Stimulated activated CD8-positive, alpha-beta memory T cell treated with anti-CD3 and anti-CD28 coated beads, Interleukin-4, amount 100 ng/mL, for 1 hour (primary cell): ENCODE measurements at places on chromosomes 2 and 18.

GRCh38 chr2:33081691-33082090 lies 134.9 kb downstream of the LTBP1 start:
- DNase-seq: no peak

DNA sequence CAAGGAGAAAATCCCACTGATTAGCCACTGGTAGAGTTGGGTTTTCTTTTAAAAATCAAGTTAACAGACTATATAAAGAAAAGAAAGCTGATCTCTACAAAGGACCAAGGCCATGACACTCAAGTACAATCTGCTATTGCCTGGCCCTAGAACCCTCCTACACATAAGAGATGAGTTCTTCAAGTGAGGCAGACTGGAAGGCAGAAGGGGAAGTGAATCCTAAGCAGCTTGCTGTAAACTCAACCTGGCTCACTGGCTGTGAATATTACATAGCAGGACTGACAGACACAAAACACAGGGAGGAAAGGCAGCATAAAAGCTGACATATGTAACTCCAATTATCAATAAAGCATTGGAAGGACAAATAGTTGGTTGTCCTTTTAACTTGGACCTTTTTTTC lies 65.4 kb downstream of the TRIP12 start:
- DNase-seq: no peak

- no peak for DNase-seq
These were observed 39.4 kb downstream of the MAP2 start for GRCh38 chr2:209463226-209463625.

DNA sequence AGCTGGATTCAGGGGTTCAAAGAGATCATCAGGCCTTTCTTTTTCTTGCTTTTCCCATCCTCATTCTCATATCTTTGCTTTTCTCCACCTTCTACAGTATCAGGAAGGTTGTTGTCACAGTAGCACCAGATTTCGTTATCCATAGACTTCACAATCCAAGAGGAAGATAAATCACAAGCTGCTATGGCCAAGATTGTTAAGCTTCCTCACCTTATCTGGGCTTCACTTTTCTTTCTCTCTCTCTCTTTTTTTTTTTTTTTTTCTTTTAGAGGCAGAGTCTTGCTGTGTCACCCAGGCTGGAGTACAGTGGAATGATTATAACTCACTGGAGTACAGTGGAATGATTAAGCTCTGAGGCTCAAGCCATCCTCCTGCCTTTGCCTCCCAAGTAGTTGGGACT lies 93.5 kb downstream of the TTC27 start:
- DNase-seq: no peak

DNA sequence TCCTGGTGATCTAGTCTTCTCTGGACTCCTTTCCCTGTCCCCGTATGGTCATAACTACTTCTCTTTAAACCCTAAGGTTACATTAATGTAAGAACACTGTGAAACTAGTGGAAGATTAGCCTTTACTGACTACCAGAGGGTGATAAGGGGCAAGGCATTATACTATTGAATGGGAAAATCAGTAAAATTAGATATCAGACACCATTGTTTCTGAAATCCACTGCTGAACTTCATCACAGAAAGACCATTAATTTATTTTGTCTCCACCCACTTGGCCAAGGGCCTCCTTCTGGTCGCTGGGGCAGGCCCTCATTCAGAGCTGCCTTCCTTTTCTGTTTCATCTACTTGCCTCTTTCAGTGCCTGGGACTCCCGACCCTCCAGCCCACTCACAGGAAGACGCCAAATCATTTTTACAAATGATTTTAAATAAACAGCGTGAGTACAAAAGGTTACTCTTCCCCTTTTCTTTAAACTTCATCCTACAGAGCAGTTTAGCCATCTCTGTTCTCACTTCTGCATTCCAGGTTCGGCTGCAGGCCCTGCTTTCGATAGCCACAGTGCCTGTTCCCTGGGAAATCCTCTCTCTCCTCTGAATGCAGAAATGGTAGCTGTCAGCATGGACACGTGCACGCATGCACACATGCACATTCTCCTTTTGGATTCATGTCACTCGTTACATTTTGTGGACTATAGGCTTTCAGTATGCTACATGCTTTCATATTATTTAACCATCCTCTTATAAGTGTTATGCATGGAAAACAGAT lies 70.3 kb upstream of the DOCK10 start:
- no peak for DNase-seq

- no peak for DNase-seq
These were observed 3.1 kb upstream of the MOB1A start for GRCh38 chr2:74181739-74182138.

DNA sequence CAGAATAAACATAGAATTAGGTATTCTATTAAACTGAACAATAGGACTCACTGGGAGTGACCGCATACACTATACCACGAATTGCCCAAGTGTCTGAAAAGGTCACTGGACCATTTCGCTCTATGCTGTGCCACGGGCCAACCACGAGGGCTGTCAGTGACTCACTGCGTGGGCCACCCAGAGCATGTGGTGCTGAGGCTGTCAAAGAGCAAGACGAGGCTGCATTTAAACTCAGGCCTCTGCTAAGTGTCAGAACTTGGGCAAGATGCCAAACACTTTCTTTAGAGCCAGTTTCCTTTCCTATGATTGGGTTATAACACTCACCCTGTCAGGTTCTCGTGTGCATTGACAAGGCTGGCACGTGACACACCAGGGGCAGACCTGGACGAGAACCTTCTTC lies 97.5 kb downstream of the SH3YL1 start:
- DNase-seq: no peak

- no peak for DNase-seq
These were observed 162.5 kb upstream of the EPAS1 start for GRCh38 chr2:46134531-46135227.

DNA sequence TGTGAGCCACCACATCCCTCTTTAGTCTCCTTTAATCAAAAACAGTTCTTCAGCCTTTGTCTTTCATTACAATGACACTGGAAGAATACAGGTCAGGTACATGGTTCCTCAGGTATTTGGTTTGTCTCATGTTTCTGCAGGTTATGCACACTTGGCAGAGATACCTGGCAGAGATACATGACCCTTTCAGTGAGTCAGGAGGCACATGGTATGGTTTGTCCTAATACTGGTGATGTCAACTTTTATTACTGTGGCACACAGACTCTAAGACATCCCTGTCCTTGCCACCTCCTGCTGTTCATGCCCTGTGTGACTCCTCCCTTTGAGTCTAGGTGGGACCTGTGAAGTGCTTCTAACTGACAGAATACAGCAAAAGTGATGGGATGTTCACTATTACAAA lies 58.4 kb downstream of the SPIRE1 start:
- DNase-seq: no peak

DNA sequence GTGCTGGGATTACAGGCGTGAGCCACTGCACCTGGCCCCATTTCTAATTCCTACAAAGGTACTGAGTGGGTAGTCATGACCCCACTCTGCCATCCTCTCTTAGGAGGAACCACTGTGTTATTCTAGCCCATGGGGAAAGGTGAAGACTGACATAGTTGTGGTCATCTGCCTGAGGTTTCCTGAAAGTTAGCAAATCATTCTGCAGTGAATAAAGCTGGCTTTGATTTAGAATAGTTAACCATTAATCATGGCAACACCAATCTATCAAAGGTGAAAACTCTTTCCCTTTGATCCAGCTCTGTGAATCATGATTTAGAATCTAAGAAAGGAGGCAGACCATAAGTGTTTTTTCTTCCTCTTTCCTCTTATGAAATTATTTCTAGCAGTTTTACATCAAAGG lies 50.8 kb downstream of the SUMO1 start:
- DNase-seq: no peak

DNA sequence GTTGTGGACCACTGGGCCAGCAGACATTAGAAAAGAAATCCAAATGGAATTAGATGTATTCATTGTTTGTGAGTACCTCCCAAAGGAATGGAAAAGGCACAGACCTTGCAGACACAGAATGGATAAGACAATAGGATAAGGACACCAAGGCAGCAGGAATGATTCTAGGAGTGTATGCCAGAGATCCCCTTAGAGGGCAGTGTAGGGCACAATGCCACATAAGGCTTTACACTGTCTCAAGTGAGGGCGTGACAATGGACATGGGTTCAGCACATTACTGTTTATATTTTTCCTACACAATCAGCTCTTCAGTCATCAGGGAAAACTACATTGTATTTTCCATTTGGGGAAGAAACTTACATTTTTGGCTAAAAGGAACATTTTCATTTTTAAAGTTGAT lies 250.9 kb downstream of the PTH2R start:
- no peak for DNase-seq

DNA sequence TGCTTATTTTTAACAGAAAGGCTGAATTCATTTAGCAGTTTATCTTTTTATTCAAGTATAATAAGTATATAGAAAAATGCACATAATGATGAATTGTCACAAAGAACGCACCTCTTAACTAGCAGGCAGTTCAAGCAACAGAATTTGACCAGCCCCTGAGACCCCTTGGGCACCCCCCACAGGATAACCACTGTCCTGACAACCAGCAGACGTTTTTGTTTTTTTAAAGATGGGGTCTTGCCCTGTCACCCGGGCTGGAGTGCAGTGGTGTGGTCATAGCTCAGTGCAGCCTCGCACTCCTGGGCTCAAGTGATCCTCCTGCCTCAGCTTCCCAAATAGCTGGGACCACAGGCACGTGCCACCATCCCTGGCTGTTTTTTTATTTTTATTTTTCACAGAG lies 14.0 kb downstream of the PRELID3A start:
- no peak for DNase-seq

GRCh38 chr18:8826514-8826913 lies 121.2 kb downstream of the MTCL1 start:
- DNase-seq: no peak

DNA sequence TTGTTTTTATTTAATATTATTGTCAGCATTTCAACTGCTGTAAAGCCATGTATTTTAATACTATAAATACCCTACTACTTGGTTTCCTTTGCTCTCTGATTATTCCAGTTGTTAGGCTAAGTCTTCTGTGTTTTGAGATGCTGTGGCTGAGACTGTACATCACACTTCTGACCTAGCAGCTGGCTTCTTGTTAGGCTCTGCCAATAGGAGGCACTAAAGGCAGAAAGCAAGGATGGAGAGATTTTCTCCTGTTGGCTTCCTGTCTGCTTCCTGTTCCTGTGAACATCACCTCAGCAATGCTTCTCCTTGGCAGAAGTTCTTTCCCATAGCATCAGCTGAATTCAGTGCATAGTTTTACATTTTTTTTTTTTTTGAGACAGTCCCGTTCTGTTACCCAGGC lies 68.3 kb upstream of the YPEL5 start:
- DNase-seq: no peak

GRCh38 chr18:8177330-8178016 lies 431.8 kb upstream of the RAB12 start:
- DNase-seq: no peak

DNA sequence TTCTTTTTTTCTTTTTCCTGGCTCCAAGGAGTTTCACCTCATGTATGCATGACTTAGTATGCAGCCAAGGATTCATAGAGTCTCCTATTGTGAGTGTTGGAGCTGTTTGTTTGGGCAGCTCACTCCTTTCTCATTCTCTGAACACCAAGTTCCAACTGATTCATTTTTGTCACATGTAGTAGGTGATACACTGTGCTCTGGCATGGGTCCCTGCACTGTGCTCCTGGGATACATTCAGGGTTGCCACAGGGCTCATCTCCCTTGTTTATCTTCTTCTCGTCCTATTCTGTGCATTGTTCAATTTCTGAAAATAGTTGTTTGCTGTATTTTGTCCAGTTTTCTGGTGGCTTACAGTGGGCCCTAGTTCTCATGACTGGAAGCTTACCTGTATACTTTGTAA lies 96.8 kb downstream of the ZNF407 start:
- DNase-seq: no peak

DNA sequence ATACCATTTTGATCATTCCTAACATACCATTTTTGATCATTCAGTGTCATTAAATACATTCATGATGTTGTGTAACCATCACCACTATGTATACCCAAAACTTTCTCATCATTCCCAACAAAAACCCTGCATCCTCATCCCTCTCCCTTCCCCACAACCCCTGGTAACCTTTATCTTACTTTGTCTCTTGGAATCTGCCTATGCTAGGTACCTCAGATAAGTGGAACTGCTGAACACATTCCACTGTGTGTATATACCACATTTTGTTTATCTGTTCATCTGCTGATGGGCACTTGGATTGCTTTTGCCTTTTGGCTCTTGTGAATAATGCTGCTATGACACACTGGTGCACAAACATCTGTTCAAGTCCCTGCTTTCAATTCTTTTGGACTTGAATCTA lies 83.8 kb upstream of the TFCP2L1 start:
- no peak for DNase-seq

- DNase-seq: no peak
These were observed 9.3 kb downstream of the L3MBTL4 start for GRCh38 chr18:6405237-6406074.

GRCh38 chr2:74199275-74199701 lies 873 bp downstream of the MTHFD2 start:
- DNase-seq: no peak

DNA sequence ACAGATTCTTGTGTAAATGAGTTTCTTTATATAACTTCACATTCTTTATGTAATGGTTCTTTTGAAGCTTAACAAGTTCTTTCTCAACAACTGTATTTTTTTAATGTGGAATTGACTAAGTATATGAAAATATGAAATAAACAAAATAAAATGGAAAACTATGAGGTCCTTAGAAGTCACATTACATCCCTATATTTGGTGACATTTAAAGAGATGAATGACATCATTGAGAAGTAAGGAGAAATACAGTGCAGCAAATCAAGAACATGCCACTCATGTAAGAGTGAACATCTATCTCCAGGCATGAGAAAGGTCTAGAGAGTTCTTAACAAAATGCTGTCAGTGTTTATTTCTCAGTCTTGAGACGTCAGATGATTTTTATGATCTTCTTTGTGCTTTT lies 39.0 kb upstream of the AAK1 start:
- no peak for DNase-seq

- DNase-seq: no peak
These were observed 459.5 kb upstream of the FANCL start for GRCh38 chr2:58700591-58700990.

GRCh38 chr2:105836341-105836740 lies 91.6 kb downstream of the NCK2 start:
- no peak for DNase-seq

DNA sequence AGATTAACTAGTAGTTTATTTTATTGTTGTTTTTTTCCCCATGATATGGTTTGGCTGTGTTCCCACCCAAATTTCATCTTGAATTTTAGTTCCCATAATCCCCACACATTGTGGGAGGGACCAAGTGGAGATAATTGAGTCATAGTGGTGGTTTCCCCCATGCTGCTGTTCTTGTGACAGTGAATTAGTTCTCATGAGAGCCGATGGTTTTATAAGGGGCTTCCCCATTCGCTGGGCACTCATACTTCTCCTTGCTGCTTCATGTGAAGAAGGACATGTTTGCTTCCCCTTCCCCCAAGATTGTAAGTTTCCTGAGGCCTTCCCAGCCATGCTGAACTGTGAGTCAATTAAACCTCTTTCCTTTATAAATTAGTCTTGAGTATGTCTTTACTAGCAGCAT lies 36.5 kb downstream of the GALNT14 start:
- no peak for DNase-seq

DNA sequence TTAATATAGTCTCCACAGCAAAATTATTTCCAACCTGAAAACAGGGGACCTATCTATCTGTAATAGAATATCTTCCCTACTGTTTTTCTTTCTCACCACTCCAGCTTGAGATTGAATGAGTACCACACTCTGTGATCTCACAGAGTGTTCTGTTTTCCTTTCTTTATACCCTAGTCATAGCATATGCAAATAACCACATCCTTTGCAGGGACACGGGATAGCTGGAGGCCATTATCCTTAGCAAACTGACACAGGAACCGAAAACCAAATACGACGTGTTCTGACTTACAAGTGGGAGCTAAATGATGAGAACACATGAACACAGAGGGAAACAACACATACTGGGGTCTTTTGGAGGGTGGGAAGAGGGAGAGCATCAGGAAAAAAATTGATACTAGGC lies 224.7 kb downstream of the SLC8A1 start:
- no peak for DNase-seq
